Right renal cortex interstitium (tissue), 3 donors: ENCODE measurements at places on chromosomes 4 and X. TPM values are rescaled to one million over a fixed set of nuclear protein-coding genes. Genes with fewer than 3 reads are reported as not detected.

SPACA5B gene
- polyA plus RNA-seq: not detected

GLRB gene
- 14.2 TPM for polyA plus RNA-seq

GRCh38 chr4:78154972-78155590 lies 98.0 kb downstream of the FRAS1 start:
- DNase-seq: no peak

GPR143 gene
- polyA plus RNA-seq: 12.8 TPM

DNA sequence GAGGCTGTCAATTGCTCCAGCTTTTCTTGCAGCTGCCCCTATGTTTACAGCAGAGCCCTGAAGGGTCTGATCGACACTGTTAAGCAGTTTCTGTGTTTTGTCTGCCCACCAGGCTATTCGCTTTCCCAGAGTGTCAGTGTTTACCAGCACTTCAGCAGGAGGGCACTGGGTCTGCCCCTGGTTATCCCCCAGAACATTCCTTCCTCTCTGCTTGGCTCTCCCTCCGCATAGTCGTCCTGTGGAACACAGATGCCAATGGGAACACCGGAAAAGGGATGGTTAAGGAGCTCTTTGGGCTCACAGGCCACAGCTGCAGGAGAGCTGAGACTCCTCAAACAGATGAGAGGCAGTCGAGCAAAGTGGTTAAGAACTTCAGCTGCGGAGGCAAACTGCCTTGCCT lies 71.3 kb upstream of the FBXW7 start:
- DNase-seq: no peak
